ENCODE measurements at places on chromosomes 3 and 15.

DNA sequence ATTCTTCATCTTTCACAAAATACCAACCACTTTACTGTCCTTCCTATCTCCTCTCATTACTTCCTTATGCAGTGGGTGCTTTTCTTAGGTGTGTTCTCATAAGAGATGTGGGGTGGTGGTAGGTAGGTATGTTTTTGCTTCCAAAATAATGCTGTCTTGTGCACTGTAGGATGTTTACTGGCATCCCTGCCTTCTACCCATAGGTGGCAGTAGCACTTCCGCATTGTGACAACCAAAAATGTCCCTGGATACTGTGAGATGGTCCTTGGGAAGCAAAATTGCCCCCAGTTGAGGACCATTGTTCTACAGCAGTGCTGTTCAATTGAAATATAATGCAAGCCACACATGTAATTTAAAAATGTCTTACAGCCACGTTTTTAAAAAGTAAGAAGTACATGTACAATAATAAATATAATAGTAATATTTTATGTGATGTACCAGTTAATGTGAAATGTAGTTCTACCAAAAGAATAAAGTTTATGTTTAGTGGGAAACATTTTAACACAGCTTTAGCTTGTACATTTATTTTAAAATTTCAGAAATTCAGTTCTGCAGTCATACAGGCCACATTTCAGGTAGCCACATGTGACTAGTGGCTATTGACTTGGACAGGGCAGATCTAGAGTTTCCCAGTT, 75.2 kb downstream of the NEO1 start:
- peak; percentile 12 for DNase-seq

DNA sequence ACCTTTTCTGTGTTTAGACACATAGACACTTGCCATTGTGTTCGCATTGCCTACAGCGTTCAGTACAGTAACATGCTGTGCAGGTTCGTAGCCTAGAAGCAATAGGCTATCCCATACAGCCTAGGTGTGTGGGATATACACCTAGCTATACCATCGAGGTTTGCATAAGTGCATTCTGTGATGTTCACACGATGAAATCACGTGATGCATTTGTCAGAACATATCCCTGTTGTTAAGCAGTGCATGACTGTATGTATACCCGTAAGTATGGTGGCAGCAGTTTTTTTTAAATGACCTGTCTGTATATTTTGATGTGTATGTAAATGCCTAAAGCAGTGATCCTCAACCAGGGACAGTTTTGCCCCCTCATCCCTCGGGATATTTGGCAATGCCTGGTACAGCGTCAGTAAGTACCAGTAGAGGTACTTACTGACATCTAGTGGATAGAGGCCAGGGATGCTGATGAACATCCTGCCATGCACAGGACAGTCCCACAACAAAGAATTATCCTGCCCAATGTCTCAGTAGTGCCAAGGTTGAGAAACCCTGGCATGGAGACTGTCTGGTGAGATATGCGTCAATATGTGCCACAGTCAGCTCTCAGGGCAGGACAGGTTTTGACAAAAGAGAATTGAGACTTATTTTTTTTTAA, 129.1 kb downstream of the HCN4 start:
- DNase-seq, result no peak

DNA sequence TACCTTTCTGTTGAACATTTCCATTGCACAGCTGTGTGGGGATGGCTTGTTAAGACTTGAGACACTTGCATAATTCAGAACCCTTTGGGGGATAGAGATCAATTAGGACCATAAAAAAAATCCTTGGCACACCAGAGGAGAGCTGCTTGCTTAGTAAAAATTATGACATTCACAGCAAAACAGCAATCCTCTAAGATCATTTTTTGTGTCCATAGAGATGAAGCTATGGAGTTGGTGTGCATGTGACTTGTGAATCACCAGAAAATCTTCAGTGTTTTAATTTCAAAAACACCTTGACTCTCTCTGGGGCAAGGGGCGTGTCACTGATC, 7.7 kb downstream of the COL8A1 start:
- DNase-seq, result no peak

- DNase-seq, result no peak
Measured at GRCh38 chr3:172577987-172578570, 54.8 kb upstream of the TNFSF10 start.

DNA sequence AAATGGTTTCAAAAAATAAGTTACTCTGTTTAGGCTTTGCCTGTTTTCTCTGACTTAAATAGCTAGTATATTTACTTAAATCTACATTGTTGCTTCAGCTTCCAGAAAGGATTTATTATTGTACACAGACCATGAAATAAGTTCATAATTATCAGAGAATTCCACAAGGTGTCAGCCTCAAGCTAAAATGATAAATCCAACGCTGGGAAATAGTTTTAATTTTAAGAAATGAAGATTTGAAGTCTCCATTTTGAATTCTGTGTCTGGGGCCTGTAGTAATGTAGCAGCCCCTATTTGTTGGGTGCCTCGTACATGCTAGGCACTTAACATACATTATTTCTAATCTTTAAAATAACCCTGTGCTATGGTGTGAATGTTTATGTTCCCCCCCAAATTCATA, 92.6 kb upstream of the KCNMB2 start:
- DNase-seq, result no peak

- DNase-seq, result no peak
Measured at GRCh38 chr3:40597441-40597840, 72.7 kb downstream of the ZNF621 start.

GRCh38 chr3:16260046-16260445, 4.7 kb downstream of the DPH3 start:
- no peak for DNase-seq

GRCh38 chr3:52023860-52024764, 28.4 kb upstream of the RPL29 start:
- DNase-seq, result no peak

- no peak for DNase-seq
Measured at GRCh38 chr3:10442151-10442795, 63.1 kb downstream of the ATP2B2 start.

DNA sequence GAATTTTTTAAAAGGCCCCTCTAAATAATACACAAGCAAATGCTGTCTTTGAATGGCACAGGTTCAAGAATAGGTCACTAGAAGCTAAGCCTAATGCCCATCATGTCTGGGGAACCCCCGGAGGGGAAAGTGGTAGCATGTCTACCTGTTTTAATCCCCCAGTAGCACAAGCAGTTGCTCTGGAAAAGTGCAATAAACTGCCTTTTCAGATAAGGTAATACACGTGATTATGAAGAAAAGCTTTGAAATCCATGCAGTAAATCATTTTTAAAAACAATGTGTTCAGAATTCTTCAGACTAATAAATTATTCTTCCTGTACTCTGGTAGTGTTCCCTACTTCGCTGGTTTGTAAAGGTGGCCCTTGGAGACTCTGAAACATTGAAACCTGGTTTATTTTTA, 922.2 kb downstream of the ROBO1 start:
- no peak for DNase-seq

DNA sequence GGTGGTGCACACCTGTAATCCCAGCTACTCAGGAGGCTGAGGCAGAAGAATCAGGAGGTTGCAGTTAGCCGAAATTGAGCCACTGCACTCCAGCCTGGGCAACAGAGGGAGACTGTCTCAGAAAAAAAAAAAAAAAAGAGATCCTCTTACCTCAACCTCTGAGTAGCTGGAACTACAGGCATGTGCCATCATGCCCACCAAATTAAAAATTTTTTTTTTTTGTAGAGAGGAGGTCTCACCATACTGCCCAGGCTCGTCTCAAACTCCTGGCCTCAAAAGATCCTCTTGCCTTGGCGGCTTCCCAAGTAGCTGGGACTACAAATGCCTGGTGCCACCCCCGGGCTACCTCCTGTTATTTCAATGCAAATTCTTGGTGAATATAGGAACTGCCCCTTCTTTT, 1.5 kb downstream of the UMPS start:
- DNase-seq, result no peak

DNA sequence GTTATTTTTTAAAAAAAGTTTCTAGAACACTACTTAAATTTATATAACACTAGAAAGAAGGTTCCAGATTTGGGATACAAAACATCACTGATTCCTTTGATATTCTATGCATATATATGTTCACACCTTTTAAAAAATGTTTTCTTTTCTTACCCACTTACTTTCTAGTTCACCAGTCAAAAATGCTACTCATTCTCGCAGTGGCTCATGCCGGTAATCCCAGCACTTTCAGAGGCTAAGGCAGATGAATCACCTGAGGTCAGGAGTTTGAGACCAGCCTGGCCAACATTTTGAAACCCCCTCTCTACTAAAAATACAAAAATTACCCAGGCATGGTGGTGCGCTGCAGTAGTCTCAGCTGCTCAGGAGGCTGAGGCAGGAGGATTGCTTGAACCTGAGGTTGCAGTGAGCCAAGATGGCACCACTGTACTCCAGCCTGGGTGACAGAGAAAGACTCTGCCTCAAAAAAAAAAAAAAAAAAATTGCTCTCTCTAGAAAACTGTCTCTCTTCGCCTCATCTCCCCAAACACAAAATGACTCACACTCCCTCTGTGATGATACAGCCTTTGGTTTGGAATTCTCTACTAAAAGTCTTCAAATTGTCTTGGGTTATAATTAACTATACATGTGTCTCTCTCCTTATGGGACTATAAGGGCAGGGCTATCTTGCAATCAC, 52.6 kb upstream of the TGFBR2 start:
- no peak for DNase-seq

- DNase-seq, result no peak
Measured at GRCh38 chr3:195250473-195251251, 20.3 kb downstream of the XXYLT1 start.

DNA sequence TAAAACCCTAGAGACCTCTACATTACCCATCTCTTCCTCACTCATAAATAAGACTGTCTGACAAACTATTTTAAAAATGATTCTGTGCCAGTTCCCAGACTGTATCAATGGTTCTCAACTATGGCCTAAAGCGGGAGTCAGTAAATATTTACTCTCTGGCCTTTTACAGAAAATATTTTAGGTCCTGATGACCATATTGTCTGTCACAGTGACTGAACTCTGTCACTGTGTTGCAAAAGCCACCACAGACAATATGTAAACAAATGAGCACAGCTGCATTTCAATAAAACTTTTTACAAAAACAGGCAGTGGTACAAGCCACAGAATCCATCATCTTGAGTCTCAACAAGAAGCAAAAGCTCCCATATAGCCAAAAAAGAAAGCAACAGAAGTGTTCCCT, 45.4 kb downstream of the PLOD2 start:
- DNase-seq, result no peak

DNA sequence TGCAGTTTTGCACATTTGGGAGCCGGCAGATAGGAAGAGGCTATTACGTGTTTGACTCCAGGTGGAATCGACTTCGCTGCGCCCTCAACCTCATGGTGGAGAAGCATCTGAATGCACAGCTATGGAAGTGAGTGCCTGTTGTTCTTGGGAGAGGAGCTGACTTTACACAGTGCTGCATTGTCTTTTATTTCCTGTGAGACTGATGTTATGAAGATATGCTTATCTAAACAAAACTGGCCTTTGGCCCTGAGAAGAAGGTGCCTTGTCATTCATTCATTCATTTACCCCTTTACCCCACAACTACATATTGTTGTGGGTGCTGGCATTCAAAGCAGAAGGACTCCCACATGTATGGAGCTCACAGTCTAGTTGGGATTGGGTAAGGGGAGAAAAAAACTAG, 32.6 kb downstream of the PSMD6 start:
- no peak for DNase-seq

- DNase-seq, result no peak
Measured at GRCh38 chr15:38883987-38884386, 319.4 kb upstream of the RASGRP1 start.

DNA sequence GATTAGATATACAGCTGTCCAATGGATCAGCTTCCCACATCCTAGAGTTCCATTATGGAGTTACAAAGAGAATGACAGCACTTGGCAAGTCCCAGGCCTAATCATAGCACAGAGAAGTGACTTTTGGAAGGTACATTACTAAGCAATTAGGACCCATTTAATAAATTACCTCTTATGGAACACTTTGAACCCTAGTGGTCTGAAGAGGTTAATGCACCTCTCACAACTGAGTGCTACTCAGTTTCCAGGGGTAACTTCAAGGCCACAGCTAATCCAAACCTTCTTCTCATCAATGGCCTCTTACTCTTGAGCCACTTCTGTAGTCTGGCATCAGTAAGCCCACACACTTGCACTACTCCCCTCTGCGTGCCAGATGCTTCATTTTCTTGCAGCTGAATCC, 34.9 kb upstream of the MEIS2 start:
- DNase-seq, result no peak

- DNase-seq, result no peak
Measured at GRCh38 chr15:39200586-39200985, 380.3 kb upstream of the THBS1 start.

DNA sequence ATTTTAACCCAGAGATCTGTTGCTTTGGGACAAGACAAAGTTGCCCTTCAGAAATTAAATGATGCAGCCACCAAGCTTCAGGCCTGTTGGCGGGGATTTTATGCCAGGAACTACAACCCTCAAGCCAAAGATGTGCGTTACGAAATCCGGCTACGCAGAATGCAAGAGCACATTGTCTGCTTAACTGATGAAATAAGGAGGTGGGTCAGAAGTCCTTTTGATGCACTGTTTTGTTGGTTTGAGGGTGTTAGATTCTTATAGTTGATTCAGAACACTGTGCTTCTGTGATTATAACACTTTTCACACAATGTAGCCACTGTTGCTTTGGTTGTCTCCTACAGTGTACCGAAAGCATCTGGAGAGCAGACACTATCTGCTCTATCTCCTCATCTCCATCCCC, 20.8 kb upstream of the NXPE3 start:
- DNase-seq, result no peak

- no peak for DNase-seq
Measured at GRCh38 chr3:128568602-128569490, 75.8 kb upstream of the GATA2 start.

DNA sequence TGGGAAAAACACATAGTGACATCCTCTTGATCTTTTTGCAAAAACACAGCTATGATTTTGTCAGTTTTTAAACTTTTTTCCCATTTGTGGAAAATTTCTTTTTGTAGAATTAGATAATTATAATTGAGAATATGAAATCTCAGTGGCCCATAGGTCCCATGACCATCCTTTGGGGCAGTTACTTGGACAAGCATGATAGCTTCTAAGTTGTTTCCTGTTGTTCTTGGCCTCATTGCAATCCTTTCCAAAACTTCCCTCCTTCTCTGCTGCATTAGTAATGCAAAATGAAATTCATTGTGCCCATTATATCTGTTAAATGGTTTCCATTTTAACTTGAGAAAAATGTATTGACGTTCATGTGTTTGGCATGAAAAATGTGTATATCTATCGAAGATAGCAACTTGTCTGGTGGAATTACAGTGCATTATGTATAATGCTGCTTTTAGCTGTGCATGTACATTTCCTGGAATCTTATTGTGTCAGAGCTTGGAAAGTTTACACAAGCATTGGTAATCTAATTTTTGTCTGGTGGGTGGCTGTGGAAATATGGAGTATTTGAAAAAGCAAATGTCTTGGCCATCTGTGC, 70.0 kb downstream of the MDFIC2 start:
- DNase-seq, result no peak
